ENCODE measurements at places on chromosomes 2 and 18.

DNA sequence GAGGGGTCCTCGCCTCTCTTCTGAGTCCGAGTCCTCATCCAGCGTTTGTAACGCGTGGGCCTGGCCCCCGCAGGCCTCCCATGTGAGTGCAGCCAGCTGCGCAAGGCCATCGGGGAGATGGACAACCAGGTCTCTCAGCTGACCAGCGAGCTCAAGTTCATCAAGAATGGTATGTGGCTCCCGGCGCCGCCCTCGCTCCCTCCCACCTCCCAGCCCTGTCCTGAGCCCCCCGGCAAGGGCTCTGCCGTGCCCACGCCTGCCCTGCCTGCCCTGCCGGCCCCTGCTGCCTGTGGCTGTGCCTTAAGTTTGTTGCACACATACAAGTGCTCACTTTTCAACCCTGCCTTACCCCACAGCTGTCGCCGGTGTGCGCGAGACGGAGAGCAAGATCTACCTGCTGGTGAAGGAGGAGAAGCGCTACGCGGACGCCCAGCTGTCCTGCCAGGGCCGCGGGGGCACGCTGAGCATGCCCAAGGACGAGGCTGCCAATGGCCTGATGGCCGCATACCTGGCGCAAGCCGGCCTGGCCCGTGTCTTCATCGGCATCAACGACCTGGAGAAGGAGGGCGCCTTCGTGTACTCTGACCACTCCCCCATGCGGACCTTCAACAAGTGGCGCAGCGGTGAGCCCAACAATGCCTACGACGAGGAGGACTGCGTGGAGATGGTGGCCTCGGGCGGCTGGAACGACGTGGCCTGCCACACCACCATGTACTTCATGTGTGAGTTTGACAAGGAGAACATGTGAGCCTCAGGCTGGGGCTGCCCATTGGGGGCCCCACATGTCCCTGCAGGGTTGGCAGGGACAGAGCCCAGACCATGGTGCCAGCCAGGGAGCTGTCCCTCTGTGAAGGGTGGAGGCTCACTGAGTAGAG is 14.4 kb upstream of the ALLC start:
- DNase-seq: no peak

GRCh38 chr2:108958632-108959341 is 30.2 kb downstream of the EDAR start:
- no peak for DNase-seq

- DNase-seq: peak; percentile 61
Measured at GRCh38 chr2:219308142-219309101, 779 bp downstream of the PTPRN start.

DNA sequence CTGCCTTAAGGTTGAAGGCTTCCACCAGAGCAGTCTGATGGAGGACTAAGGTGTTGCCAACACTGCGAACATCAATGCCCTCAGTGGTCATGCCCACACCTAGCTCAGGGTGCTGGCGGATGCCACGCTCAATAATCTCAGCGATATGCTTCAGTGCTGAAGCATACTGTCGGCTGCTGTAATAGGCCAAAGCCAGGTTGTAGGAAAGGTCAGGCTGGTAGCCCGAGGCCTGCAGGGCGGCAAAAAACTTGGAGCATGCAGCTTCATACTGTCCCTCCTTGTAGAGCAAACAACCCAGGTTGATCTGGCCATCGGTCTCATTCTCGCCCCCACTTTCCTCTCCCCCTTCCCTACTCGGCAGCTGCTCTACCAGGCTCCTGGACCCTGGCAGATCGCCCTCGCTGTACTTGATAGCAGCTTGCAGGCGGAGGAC is 159.4 kb downstream of the AGPS start:
- no peak for DNase-seq

GRCh38 chr2:119293900-119294299 is 70.3 kb downstream of the STEAP3 start:
- DNase-seq: no peak

GRCh38 chr18:22613058-22613690 is 195.5 kb upstream of the CTAGE1 start:
- DNase-seq: no peak

DNA sequence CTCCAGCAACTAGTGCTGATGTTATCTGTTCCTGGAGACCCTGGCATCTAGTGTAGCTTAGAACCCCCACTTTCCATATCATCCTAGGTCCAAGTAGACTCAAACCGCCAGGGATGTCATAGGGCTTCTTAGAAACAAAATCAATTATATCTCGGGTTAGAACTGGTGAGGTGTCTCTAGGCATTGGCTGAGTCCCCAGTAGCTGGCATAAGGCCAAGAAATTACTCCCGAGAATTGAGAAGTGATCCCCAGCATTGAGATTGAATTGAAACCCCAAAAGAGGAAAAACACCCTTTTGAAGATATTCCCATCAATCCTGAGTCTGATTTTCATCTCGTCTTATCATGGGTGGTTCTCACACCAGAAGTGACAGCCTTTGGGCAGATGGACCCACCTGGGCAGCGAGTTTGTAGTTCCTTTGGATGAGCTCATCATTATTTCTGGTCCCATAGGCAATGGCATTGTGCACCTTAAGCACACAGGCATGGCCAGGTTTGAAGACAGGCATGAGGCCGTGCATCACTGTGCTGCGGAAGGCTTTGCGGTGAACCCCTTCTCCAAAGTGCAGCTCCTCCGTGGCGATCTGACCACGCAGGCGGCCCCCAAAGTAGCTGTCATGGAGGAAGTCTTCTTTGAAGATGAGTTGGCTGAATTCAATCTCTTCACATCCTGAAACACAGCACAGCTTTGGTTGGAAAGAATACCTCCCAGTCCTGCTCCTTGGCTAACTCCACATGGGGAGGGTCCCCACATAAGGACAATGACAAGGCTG is 112.2 kb downstream of the ALPK2 start:
- no peak for DNase-seq

- no peak for DNase-seq
Measured at GRCh38 chr2:127255146-127255545, 35.0 kb upstream of the CYP27C1 start.

GRCh38 chr2:127017548-127017947 is 89.4 kb downstream of the BIN1 start:
- no peak for DNase-seq

DNA sequence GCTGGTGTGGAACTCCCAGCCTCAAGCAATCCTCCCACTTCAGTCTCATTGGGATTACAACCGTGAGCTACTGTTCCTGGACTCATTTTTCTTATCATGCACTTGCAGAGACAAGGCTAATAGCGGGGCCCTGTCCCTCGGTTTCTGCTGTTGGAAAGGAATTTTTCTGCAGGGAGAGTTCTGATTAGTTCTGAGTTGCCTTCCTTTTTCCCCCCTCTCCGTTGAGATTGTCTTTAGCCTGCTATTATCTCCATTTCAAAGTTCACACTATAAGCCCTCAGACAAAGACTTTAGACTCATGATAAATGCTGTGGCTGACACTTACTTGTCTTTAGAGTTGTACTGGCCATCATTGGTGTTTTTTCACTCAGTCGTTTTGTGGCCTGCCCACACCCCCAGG is 97.2 kb downstream of the NCOA1 start:
- DNase-seq: no peak

DNA sequence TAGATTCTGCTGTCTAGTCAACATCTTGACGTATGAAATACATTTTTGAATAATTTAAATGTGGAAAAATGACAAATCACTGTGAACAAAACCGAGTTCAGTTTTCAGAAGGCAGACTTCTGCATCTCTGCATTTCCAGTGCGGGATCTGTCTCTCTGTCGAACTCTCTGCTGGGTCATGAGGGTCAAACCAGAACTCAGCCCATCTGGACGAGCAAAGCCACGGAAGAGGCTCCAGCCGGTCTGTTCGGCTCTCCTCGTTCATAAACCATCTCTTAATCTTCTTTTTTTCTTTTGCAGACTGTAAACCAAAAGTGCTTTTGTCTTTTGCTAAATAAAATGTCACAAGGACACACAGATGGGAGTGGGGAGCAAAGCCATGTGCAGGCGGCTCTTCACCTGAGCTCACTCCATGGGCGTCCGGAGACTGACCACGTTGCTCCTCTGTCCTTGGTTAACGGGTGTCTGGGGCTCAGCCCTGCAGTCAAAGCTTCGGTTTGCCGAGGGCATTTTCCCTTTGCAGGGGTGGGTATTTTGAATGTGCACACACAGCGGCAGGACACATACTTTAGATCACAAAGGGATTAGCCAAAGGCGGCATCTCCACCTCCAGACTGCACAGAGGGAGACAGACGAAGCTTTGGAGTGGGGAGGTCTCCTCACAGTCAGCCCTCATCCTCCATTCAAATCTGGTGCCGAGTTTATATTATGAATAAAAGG is 737.9 kb upstream of the SALL3 start:
- DNase-seq: no peak

GRCh38 chr2:75982719-75983118 is 272.0 kb upstream of the GCFC2 start:
- no peak for DNase-seq

DNA sequence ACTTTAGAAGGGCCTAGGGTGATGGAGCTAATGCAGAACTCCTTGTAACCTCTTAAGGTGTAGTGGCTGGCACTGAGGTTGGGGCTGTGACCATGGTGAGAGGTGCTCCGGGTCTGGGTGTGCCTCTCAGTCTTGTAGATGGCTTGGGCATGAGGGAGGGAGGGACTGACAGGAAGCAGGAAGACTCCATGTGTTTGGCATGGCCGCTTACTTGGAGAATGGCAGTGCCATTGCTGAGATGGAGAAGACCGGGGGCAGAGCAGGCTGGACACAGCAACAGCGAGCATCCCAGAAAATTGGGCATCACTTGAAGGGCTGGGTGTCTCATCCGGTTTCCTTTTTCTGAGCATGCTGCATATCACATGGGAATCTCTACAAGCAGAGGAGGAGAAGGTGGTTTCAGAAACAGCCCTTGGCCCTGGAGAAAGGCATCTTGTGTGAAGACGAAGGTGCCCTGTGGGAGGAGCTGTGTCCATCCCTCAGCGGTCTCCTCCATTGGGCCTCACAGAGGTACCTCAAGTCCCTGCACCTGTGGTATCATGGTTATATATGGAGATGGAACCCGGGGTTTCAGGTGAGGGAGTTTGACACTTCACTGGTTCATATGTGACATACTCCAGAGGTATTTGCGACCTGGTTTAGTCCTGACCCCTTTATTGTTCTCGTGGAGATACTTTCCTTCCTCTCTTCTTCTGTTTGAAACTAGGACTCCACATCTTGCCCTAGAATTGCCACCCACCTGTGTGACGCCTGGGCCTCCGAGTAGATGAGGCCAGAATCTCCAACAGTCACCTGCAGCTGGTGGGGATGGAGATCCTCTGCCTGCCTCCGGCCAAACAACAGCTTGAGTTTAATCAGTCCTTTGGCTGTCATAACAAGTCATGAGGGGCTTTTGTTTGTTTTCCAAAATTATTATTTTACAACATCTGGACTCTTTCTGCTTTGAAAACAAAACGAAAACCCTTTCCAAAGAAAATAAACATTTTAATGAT is 45.6 kb downstream of the INPP4A start:
- no peak for DNase-seq

DNA sequence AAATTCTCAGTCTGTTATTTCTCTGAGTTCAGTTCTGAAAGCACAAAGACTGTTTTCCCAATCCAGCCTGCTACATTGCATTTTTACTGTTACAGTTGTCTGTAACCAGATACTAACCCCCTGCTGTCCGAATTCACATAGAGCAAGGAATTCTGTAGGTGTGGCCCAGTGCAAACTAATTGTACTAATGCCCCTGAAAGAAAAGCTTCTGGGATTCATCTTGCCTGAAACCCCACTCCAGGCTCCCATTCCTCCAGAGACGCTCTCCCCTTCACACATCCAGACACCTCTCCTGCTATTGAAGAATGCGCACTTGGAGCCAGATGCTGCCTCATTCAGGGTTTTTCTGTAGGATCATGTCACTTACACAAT is 127.0 kb downstream of the TTC32 start:
- no peak for DNase-seq

DNA sequence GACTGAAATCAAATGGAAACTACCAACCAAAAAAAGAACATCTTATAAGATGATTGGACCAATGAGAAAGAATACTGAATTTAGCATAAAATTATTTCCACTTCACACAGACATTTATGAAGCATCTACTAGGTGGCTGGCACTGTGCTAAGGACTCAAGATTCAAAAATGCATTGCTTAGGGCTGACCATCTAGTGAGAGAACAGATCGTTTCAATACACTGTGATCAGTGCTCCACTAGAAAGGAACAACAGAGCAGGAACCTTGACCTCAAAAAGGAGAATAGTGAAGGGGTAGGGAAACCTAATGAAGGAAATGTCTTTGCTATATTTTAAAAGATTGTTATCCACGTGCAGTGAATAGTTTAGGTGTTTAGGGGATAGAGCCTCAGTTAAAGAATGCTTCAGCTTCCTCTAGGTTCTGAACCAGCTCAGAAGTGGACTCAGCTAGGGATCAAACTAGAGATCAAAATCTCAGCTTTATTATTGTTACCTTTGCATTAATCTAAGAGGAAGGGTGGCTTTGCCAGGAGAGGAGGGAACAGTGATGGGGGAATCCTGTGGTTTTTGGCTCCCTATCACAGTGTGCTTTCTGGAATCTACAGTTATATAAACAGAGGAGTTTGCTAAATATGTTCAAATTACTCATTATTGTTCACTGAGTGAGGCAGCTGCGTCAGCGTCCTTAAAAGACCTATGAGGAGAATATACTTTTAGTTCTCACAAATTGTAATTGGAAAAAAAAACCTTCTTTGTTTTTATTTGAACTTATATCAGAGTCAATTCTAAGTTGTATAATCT is 16.2 kb upstream of the BBS5 start:
- DNase-seq: no peak

DNA sequence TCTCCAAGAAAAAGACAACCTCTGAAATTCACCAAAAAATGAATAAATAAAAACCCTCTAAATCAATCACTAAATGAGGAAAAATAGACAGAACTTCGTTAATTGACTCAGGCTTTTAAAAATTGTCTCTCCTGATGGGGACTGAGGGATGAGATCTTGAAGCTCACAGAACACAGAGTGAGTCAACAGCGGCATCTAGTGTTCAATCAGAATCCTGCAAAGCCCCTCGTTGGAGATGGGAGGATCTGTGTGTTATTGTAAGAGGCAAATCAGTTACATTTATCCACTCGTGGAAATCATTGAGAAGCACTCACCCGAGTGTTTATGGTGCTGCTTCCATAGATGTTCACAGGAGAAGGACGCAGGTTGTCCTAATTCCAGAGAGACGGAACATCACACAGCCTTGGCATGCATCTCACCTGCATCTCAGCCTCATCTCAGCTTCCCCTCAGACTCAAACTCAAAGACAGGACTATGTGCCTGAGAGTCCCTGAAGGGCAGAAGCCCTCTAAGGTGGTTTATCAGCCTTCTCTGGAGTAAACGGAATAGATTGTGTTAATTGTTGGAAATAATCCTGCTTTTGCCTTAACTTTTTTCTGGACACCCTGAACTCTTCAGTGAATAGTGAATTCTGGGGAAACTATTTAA is 82.0 kb downstream of the MREG start:
- DNase-seq: peak; percentile 34

- no peak for DNase-seq
Measured at GRCh38 chr2:75098856-75099255, 100.5 kb downstream of the TACR1 start.

DNA sequence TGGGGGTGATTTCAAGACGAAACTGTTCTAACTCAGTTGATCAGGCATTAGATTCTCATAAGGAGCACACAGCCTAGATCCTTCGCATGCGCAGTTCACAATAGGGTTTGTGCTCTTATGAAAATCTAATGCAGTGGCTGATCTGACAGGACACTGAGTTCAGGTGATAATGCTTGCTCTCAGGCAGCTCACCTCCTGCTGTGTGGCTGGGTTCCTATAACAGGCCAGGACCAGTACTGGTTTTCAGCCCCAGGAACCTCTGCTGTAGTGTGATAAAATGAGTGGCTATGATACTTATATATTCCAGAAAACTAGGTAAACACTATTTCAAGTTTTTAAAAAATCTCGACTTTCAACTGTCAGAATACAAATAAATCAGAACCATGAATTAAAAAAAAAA is 271.4 kb downstream of the GALNT13 start:
- no peak for DNase-seq

GRCh38 chr18:57121542-57122112 is 25.3 kb upstream of the BOD1L2 start:
- DNase-seq: no peak

Data from stimulated activated effector memory CD8-positive, alpha-beta T cell treated with anti-CD3 and anti-CD28 coated beads, Interleukin-12 subunit alpha, Interleukin-12 subunit beta, amount 100 ng/mL, for 72 hours (primary cell).